ENCODE measurements at places on chromosomes 13 and 19. TPM values are rescaled to one million over a fixed set of nuclear protein-coding genes. Genes with fewer than 3 reads are reported as not detected.

DNA sequence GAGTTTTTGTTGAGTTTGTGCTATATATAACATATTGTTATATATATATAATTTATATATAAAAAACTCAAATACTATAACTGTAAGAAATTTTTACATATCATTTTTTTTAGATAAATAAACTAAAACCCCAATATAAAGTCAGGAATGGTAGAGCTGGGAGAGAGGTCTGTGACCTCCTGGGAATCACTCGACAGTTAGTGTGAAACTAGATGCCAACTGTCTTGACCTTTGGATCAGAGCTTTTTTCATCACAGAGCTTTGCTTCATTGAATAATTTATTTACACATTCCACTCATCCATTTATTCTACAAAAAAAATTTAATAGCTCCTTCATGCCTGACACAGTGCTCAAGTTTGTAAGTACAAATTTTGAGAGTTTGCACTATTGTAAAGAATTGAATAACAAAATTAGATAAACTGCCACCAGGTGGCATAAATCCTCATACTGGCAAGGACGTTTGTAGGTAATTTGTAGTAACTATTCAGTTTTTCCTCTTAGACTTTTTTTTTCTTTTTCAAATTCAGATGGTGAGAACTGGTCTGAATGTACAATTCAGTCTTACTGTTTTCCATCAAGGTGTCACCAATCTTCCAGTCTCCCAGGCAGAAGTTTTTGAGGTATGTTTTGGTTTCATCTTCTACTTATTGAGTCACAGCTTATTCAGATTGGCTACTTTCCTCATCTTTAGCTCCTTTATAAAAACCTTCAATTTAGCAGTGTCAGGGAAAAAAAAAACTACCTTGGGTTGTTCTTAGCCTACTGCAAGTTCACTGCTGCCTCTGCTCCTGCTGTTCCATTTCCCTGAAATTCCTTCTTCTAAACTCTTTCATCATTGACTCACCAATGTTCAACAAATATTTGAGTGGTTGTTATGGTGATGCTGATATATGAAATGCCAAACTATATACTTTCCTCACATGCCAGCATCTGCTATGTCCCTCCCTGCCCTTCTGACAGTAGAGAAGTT lies 28.7 kb downstream of the LACC1 start:
- no peak for DNase-seq

- DNase-seq = no peak
These were observed 41.9 kb downstream of the ERICH4 start for GRCh38 chr19:41484822-41485221.

DNA sequence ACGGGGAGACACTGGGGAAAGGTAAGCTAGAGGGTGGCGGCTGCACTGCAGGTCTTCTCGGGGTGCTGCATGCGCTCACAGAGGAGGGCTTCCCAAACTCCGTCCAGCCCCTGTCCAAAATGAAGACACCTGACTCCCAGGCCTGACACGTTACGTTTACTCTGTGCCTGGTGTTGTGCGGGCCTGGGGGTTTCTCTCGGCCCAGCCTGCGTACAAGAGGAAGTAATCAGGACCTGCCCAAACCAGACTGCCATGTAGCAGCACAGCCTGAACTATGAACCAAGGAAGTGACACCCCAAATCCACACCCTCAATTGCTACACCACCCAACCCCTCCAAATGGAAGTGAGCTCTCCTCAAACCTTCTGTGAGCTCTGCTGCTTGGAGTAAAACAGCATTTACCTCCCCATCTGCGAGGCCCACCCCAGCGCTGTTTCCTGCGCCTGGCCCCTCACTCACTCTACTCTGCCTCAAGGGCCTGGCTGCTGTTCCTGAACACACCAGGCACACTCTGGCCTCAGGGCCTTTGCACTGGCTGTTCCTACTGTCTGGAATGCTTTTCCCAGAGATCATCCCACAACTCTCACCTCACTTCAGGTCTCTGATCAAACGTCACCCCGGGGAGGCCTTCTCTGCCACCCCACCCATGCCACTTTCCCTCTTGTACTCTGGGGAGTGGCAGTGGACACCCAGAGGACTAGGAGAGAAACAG lies 3.0 kb downstream of the HSPBP1 start:
- DNase-seq = no peak

GRCh38 chr13:51292000-51292565 lies 47.4 kb upstream of the SERPINE3 start:
- DNase-seq = no peak

GRCh38 chr13:90055121-90055520 lies 1292.4 kb upstream of the MIR17HG start:
- no peak for DNase-seq

GRCh38 chr19:42254850-42255765 lies at the start of gene ERF:
TSS of gene ERF (minus strand) at chr19:42255128. CDS start at chr19:42254999, 129 bp downstream.
- DNase-seq = peak; percentile 96

Gene MYADM
- 142 TPM for total RNA-seq

Gene CEACAM8
- total RNA-seq = not detected

DNA sequence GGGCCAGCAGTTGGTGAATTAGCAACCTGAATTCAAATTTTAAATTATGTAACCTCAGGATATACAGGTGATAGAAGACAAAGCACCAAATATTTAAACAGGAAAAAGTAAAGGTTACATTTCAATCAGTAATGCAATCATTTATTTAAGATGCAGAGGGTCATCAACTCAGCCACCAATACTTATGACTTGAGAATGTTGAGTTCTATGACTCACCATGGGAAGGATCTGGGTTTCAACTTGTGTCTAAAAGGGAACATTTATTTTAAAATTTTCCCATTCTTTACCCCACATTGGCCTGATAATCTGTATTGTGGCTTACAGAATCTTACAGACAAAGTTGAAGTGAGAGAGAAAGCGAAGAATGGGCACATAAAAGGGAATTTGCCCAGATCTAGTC lies 418.0 kb downstream of the NDFIP2 start:
- DNase-seq = no peak

Gene SHC2
- 10.7 TPM for total RNA-seq

GRCh38 chr13:45828256-45828968 lies 23.1 kb downstream of the SIAH3 start:
- DNase-seq = no peak

Gene IFT88
- 7.0 TPM for total RNA-seq

DNA sequence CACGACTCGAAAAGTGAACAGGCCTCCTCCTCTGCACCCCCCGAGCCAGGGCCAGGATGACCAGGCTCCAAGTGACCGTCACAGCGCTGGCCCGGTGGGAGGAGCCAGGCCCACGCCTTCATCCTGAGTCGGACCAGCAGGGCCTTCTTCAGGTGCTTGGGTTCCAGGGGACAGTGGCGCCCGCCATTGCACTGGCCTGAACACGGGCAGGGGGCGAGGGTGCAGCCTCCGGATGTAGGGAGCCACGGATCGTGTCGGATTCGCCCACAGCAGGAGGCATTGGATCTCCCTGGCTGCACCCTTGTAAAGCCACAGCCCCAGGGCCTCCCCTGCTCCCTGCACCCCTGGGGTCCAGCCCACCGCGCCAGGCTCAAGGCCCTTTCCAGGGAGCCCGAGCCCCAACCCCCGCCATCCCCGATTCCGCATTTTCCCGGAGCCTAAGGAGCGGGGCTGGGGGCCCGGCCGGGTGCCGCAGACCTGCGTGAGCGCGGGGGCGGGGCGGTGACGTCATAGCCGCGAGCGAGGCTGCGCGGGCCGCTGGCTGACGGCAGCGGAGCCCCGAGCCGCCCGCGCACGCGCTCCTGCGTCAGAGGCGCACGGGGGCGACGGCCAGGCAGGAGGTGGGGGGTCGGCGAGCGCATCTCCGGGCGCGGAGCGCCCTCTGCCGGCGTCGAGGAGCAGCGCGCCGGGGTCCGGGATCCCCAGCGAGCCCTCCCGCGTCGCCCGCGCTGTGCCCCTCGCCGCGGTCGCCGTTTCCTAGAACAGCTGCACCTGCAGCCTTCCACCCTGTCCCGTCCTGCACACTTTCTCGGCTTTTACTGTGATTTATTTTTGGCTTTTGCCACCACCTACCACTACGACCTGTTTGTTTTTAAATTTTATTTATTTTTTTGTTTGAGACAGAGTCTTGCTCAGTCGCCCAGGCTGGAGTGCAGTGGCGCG lies 1.5 kb upstream of the ATP5F1D start:
- peak; percentile 85 for DNase-seq

- DNase-seq = no peak
These were observed 57.2 kb upstream of the SERPINE3 start for GRCh38 chr13:51282322-51282721.

- no peak for DNase-seq
These were observed 10.6 kb upstream of the FXYD3 start for GRCh38 chr19:35105047-35105410.
